Pancreas (tissue), 10 donors: ENCODE measurements at places on chromosomes 12 and 14. TPM values are rescaled to one million over a fixed set of nuclear protein-coding genes. Genes with fewer than 3 reads are reported as not detected.

- DNase-seq, result peak; percentile 86
Observed at GRCh38 chr12:56007564-56008559, 10.8 kb downstream of the SUOX start.

The SLC39A9 gene
- 24.3 TPM for total RNA-seq

- no peak for DNase-seq
Observed at GRCh38 chr12:89041078-89041477, 311.2 kb downstream of the DUSP6 start.

DNA sequence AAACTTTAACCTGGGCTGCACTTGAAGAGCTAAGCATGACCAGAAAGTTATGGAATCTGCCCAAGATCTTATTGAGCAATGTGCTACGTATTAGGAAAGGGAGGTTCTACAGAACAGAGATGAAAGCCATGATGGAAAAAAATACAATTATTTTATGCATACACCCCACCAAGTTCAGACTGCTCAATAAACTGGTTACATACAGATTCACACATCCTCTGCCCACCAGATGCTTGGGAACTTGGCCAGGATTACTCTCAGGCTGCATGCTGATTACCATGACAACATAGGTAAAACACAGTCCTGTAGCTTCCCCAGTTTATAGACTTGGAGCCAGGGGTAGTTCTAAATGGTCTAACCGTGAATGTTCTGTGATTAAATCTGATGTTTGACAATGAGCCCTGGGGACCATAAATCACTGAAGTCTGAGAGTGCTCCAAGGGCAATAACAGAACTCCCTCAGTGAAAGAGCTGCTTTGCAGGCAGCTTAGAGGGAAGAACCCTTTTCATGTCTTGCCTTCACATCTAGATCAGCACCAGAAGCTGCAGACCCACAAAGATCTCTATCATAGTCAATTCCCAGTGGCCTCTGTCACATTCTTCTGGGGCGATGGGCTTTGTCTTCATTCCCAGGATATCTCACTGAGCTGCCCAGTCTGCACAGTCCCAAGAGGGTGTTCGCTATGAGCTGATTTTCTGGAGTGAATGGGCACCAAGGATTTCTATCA, 232.2 kb downstream of the EMP1 start:
- DNase-seq, result no peak
